ENCODE measurements at places on chromosomes 2 and 18. TPM values are rescaled to one million over a fixed set of nuclear protein-coding genes. Genes with fewer than 3 reads are reported as not detected.

- DNase-seq: no peak
Observed at GRCh38 chr2:225004597-225004996, 37.7 kb downstream of the DOCK10 start.

DNA sequence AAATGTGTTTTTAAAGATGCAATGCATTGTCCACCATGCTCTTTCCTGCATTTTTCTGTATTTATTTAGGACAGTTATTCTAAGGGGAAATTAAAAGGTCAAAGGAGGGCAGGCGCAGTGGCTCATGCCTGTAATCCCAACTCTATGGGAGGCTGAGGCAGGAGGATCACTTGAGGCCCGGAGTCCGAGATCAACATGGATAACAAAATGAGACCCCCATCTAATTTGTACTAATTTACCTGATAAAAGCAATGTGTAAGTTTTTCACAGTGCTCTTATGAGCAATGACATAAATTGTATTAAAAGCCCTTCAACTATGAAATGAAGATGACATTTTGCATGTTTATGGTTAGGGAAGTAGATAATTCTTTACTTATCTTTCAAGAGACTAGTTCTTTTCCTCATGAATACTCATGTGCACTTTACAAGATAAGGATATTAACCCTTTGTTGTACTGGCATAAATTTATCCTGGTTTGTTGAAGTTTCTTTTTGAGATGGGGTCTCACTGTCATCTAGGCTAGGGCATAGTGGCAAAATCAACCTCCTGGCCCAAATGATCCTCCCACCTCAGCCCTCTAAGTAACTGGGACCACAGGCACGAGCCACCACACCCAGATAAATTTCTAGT is 9.7 kb downstream of the HSBP1L1 start:
- no peak for DNase-seq

GRCh38 chr2:38505779-38506178 is 96.9 kb downstream of the HNRNPLL start:
- DNase-seq: peak; percentile 68

GRCh38 chr2:240629968-240630770 is 4.9 kb downstream of the GPR35 start:
- no peak for DNase-seq

- no peak for DNase-seq
Observed at GRCh38 chr2:219142329-219142728, 18.3 kb downstream of the NHEJ1 start.

- peak; percentile 49 for DNase-seq
Observed at GRCh38 chr2:25251422-25252273, 83.3 kb upstream of the POMC start.

DNA sequence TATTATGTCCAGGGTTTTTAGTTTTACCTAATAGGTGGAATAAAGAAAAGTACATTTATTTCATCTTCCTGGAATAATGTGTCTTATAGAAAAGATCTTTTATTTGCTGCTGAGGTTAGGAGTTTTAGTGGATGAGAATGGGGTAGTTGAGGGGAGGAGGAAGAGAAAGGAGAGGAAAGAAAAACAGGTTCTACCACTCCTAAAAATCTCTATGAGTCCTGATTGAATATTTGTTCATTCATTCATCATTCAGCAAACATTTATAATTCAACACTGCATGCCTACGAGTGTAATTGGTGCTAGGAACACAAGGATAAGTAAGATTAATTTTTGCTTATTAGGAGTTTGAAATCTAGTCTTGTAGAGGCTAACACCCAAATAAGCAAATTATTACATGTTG is 45.2 kb upstream of the SLC4A10 start:
- no peak for DNase-seq

- DNase-seq: no peak
Observed at GRCh38 chr2:27243391-27244130, 19.3 kb downstream of the SLC30A3 start.

DNA sequence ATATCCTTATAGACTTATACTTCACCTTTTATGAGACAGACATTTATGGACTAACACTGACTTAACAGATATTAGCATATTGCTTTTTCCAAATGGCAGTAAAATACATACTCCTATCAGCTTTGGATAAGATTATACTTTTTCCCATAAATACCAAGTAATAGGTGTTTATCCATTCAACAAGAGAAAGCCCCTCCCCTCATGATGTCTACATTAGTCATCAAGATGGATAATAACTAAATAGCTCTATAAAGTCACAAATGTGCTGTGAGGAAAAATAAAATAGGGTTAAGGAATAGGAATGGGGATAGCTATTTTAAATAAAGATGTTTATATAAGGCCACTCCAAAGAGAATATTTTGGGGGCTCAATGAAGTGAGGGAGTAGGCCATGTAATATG is 39.4 kb downstream of the CSRNP3 start:
- no peak for DNase-seq

SPDYA gene
- 93.7 TPM for polyA plus RNA-seq

CFC1 gene
- polyA plus RNA-seq: not detected

All from testis (tissue), 5 donors.